HEK293T (cell line): ENCODE measurements at places on chromosomes 1 and 21.
A peak's percentile ranks its signal among the peaks of the same experiment; 100 is the strongest.

GRCh38 chr21:40373761-40374160, 473.2 kb downstream of the DSCAM start:
- DNase-seq = no peak

GRCh38 chr21:32233722-32234301, 45.0 kb downstream of the MIS18A start:
- no peak for DNase-seq

GRCh38 chr1:18957532-18958300, 1.2 kb upstream of the IFFO2 start:
- DNase-seq = no peak

GRCh38 chr21:15241997-15242736, 177.4 kb upstream of the NRIP1 start:
- no peak for DNase-seq

DNA sequence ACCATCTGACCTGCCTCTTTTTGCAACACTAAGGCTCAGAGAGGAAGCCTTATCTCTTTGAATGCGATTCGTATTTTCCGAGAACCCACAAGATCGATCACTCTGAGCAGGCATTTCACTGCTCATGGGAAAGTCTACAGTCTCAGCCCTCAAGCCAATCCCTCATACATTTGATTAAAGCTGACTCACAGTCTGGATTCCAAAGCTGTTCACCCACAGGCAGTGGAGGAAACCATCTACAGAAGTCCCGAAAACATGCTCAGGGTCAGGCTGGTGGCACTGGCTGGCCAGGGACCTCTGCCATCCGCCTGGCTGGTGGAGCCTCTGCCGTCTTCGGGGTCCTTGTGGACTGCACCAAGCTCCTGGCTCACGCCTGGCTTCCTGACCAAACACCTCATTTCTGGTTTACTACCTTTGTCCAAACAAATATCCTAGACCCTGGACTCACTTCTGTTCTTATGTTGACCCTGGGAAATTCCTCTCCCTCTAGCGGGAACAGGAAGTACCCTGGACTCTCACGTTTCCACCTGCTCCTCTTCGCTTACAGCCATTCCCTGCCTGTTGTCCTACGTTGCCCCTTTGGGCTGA, 650.0 kb downstream of the SMYD3 start:
- DNase-seq = no peak

GRCh38 chr1:20668581-20668980, 7.4 kb upstream of the DDOST start:
- DNase-seq = no peak

- peak; percentile 47 for DNase-seq
These were observed 33.9 kb upstream of the ASPM start for GRCh38 chr1:197180252-197180878.

DNA sequence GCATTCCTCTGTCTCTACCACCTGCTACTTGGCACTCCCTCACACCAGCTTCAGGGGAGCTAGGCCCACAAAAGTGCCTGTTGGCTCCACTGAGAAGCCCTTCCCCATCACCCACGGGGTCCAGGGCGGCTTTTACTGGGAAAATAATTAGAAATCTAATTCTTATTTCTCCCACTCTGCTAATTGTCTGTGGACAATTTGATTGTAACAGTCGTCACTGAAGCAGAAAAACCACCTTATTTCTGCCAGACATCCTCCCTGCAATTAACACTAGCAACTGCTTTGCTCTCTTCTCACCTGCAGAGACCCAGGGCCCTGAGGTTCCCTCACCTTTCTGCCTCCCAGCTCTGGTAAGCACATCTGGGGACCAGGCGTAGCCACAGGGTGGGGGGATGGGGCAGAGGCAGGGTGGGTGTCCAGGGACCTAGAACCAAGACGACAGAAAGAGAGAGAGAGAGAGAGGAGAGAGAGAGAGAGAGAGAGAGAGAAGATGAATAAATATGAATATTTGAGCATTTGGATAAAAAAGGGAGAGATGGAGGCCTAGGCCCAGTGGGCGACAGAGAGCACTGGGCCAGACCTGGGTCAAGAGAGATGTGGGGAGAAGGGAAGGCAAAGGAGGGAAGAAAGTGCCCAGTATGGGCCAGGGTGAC, 32.6 kb downstream of the FOXO6 start:
- DNase-seq = no peak

DNA sequence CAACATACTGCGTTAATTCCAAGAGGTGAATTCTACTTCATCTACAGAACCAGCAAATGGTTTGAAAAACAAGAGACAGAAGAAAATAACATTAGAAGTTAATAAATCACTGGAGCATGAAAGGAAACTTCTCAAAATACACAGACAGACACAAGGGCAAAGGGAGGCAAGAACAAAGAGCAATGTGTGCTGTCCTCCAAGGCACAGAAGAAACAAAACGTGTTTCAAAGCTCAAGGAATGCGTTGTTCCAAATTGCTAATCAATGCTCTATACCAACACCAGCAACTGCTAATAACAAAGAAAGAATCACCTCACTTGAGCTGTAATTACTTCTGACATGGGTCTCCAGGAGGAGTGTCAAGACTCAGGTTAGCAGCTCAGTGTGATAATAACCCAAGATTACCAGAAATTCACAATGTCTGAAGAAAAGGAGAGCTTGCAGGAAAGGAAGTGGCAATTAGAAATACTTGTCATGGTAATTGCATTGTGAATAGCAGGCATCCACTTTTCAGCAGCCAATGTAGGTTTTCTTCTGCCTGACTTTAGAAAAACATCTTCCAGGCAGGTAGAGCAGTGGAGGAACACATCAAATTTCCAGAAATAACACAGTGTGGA, 175.4 kb downstream of the SEC16B start:
- no peak for DNase-seq

DNA sequence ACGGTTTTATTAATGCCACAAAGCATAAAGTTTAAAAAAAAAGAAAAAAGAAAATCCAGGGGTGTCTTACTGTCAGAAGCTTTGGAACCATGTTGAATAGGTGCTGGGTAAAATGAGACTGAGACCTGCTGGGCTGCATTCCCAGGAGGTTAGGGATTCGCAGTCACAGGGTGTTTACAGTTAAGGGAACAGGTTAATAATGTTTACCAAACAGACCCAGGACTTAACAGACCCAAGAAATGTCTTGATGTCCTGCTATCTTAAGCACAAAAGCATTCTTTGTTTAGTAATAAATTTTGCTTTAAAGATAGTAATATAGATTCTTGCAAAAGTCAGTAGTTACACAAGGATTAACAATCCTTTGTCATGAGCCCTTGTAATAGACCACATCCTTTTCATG, 54.7 kb downstream of the OLFML3 start:
- DNase-seq = no peak

- DNase-seq = peak; percentile 98
These were observed at the start of gene TAF13 for GRCh38 chr1:109075531-109076490. TAF13 (minus strand) TSS chr1:109076003; CDS start chr1:109075947, 56 bp downstream.

- DNase-seq = no peak
These were observed 83.1 kb upstream of the KCNK1 start for GRCh38 chr1:233530665-233531386.

DNA sequence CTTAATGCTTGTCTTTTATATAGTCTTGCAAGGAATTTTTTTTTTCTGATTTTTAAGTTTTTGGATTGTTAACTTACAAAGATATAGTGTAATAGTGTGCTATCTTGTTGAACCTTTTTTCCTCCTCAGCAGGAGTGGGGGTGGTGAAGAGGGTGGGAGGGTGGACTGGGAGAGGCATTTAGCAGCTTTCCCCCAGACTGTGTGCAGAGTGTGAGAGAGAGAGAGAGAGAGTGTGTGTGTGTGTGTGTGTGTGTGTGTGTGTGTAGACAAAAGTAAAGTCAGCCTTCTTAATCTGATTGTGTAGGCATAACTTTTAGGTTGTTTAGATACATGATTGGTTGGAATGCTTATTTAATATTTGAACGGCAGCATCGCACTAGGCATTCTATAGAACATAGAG, 4.9 kb downstream of the CAMTA1 start:
- DNase-seq = no peak

DNA sequence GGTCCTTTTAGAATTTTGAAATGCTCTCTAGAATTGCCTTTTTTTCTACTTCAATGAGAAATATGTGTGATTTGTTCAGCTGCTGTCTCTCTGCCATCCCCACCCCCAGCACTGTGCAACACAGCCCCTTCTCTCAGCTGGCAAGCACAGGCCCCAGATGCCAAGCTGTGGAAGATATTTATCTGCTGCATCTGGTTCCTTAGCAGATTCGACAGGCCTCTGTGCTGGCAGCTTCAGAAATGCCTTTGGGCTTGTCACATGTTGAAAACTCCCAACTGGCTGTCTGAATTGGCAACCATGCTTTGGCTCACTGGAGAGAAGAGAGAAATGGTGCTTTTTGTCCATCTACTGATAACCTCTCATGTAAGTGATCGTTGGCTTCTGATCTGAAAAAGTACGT, 206.7 kb upstream of the C1orf87 start:
- DNase-seq = no peak

- DNase-seq = no peak
These were observed 3.6 kb downstream of the CRTC2 start for GRCh38 chr1:153954826-153955225.

- DNase-seq = no peak
These were observed 32.4 kb downstream of the PRPF38A start for GRCh38 chr1:52436817-52437216.

DNA sequence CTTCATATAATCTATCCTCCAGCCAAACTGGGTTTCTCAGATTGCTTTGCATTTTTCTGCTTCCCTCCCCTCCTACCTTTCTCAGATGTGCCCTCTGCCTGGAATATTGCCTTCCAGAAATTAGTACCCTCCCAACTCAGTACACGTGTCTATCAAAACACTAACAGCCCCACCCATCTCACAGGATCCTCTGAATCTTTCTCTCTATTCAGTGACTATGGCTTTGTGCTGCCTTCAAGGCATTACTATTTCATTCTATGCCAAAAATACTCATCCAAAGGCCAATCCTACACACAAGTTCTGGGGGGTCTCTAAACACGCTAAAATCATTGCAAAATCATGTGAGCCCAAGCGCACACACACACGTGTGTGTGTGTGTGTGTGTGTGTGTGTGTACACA, 58.4 kb downstream of the ZNF281 start:
- no peak for DNase-seq

GRCh38 chr1:234958706-234959657, 169.7 kb downstream of the TOMM20 start:
- DNase-seq = no peak

DNA sequence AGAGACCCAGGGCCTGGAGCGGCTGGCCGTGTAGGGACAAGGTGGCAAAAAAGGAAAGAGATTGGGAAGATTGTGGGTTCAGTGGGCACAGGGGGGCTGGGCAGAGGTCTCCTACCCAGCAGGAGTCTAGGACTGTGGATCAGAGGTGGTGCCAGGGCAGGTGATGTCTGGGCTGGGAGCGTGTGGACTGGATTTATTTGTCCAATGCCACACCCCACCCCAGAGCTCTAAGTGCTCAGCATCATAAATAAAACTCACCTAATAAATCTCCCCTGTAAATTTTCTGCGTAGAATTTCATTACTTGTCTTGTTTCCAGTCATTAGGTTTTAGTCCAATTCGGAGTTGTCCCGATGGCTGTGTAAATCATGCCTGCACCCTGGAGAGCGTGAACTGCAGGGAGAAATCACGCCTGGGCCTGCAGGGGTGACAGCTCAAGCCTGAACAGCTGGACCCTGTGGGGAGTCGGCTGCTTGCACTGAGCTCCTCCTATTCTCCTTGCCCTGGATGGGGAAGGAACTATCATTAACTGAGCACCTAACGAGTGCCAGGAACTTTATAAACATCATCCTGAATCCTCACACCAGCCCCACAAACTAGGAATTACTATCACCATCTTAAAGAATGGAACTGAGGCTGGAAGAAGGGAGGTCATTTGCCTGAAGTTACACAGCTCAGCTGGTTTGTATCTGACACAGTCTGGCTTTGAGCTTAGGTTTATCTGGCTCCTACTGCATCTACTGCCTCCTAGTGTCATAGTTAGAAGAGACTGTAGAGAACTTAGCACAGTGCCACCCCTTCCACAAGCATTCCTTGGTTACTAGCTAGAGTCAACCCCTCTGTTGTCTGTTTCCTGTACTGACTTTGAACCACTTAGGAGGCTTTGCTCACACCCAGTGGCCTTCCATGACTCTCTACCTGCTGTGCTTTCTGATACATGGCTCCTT, 25.0 kb upstream of the POU3F1 start:
- DNase-seq = peak; percentile 60

- DNase-seq = no peak
These were observed 220.6 kb downstream of the SLC45A1 start for GRCh38 chr1:8538502-8538901.

DNA sequence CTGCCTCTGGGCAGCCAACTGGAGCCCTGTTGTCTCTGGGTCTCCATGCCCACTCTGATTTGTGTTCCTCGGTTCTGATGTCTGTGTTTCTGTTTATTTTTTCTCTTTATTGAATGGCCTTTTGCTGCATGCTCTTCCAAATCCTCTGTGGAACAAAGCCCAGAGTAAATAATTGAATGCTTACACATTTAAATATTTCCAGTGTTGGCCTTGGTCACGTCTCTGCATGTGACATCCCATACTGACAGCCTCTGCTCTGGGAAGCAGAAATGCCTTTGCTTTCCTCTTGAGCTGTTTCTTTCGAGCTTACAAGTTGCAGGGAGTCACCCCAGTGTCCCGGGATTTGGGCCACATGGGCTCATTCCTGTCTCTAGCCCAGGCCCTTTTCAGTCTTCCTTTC, 267.9 kb downstream of the PTPRU start:
- no peak for DNase-seq

GRCh38 chr1:5111581-5111980, 457.2 kb downstream of the AJAP1 start:
- no peak for DNase-seq

DNA sequence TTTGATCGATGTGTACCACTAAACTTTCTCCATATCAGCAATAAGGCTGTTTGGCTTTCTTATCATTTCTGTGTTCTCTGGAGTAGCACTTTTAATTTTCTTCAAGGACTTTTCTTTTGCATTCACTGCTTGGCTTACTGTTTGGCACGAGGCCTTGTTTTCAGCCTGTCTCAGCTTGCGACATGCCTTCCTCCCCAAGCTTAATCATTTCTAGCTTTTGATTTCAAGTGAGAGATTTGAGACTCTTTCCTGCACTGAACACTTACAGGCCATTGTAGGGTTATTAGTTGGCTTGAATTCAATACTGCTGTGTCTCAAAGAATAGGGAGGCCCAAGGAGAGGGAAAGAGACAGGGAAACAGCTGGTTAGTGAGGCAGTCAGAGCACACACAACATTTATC, 120.6 kb upstream of the KCND3 start:
- no peak for DNase-seq

GRCh38 chr1:43530483-43531106, at the start of gene PTPRF:
PTPRF (plus strand) TSS chr1:43530883; CDS start chr1:43545076, 14,193 bp downstream.
- peak; percentile 86 for DNase-seq

GRCh38 chr1:216055004-216055403, 368.2 kb downstream of the USH2A start:
- DNase-seq = no peak

DNA sequence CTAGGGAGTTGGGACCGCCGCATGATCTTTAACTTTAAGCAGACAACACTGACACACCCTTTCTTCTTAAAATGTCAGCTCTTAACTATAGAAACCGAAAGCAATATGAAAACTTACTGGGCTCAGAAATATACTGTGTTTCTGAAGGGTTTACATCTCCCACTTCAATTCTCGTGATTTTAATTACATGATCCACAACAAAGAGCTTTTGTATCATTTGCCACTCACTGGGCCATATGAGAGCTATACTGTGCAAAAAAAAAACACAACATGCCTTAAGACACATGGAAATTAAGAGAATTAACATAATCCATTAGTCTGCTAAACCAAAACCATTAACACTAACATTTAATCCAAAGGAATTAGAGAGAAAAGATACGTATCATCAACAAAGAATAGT, 35.0 kb upstream of the RAP1GAP start:
- DNase-seq = no peak
